ENCODE measurements at places on chromosomes 4 and X.

GRCh38 chr4:139876337-139876941 lies 210.8 kb downstream of the MGST2 start:
- no peak for DNase-seq

- no peak for DNase-seq
Observed at GRCh38 chr4:8209181-8209874, 10.2 kb downstream of the SH3TC1 start.

GRCh38 chrX:25851141-25851540 lies 287.0 kb upstream of the MAGEB18 start:
- no peak for DNase-seq

DNA sequence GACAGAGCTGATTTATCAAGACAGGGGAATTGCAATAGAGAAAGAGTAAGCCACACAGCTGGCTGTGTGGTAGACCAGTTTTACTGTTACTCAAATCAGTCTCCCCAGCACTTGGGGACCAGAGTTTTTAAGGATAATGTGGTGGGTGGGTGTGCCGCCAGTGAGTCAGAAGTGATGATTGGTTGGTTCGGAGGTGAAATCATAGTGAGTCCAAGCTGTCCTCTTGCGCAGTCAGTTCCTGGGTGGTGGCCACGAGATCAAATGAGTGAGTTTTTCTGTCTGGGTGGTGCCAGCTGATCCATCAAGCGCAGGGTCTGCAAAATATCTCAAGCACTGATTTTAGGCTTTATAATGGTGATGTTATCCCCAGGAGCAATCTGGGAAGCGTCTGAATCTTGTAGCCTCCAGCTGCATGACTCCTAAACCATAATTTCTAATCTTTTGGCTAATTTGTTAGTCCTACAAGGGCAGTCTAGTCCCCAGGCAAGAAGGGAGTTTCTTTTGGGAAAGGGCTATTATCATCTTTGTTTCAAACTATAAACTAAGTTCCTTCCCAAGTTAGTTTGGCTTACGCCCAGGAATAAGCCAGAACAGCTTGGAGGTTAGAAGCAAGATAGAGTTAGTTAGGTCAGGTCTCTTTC lies 44.0 kb upstream of the PPP1R2C start:
- DNase-seq = no peak

DNA sequence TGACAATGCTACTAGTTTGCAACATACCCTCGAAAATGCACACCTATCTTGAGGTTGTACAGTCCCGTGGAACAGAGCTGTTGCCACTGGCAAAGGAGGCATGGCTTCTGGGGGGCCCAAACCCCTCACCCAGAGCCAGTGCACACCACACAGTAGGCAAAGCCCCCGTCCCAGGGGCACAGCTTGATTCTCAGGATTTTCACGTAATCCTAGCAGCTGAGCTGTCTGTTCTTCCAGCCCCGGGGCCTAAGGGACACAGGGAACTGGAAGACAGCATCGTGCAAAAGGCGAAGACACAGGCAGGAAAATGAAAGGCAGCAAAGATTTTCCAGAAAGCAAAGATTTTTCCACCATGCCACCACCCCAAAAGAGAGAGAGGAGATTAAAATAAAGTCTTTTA lies 77.2 kb downstream of the JAKMIP1 start:
- DNase-seq = no peak

DNA sequence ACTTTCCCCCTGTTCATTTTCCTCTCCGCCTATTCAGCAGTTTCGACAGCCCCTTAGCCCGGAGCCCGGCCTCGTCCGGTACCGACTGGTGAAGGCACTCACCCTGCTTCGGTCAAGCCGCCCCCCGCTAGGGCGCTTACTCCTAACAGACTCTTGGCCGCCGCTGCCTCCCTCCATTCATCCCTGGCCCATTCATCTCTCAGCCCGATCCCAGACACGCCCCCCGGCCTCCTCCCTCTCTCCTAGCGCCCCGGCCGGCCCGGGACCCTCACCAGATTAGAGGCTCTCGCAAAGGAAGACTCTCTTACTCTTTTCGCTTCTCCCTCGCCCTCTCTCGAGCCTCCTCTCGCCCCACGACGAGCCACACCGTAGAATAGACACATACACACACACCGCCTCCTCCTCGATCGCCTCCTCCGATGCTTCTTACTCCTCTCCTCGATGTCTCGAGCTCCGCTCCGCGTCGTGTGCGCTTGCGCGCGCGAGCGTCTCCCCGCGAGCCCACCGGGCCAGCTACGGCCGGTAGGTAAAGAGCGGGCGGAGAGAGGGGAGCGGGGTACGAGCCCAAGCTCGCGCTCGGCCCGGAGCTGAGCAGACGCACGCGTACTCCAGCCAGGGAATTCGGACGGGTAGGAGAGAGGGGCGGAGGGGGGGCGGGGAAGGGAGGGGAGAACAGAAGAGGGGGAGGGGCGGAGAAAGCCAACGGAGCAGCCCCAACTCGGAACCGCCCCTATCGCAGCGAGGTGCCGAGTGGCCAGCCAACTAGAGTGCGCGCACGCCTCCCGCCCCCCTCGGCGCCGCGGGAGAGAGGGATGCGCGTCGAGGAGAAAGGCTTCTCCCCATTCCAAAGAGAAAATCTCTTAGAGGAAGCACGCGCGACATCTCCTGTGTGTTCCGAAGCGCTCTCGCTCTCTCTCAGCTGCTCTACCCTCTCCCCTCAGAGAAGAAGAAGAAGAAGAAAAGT lies at the start of gene WNK3:
TSS of gene WNK3 (minus strand) at position 633 of the 964 bp plus-strand sequence.
- peak; percentile 45 for DNase-seq

GRCh38 chr4:23959396-23960148 lies 69.7 kb upstream of the PPARGC1A start:
- no peak for DNase-seq

- no peak for DNase-seq
Observed at GRCh38 chr4:38803833-38804653, 548 bp downstream of the TLR1 start.

DNA sequence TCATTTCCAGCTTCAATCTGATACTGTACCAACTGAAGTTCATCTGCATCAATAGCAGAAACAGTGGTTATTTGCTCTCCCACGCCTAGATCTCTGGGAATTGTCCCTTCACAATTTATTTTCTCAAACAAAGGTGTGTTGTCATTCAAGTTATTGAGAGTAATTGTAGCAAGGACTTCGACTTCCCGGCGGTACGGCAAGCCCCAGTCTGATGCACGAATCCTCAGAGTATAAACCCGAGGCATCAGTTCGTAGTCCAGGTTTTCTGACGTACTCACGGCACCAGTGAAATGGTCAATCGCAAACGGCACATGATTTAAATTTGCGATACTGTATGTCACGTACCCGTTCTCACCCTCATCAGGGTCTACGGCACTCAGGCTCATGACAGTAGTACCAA lies 15.7 kb downstream of the FAT1 start:
- no peak for DNase-seq

- no peak for DNase-seq
Observed at GRCh38 chr4:113141901-113142346, 92.5 kb downstream of the ANK2 start.

DNA sequence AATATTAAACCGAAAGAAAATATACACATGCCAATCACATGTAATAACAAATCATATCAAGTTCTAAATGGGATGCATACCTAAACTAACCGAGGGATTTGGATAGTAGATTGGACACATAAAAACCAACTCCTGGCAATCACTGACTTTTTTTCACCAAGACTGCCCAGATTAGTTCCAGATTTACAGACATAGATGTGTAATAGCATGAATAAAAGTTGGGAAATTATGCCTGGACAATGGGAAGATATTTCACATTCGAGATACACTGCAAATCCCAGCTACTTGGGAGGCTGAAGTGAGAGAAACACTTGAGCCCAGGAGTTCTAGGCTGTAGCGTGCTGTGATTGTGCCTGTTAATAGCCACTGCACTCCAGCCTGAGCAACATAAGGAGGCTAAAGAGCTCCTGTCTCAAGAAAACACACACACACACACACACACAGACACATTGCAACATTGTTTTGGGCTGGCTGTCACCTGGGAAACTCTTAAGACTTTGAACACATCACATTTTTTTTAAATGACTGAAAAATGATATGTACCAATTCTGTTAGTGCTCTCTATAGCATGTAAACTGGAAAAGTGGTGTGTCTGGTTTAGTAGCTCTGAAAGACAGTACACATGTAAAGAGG lies 5.7 kb downstream of the RAB40A start:
- no peak for DNase-seq

DNA sequence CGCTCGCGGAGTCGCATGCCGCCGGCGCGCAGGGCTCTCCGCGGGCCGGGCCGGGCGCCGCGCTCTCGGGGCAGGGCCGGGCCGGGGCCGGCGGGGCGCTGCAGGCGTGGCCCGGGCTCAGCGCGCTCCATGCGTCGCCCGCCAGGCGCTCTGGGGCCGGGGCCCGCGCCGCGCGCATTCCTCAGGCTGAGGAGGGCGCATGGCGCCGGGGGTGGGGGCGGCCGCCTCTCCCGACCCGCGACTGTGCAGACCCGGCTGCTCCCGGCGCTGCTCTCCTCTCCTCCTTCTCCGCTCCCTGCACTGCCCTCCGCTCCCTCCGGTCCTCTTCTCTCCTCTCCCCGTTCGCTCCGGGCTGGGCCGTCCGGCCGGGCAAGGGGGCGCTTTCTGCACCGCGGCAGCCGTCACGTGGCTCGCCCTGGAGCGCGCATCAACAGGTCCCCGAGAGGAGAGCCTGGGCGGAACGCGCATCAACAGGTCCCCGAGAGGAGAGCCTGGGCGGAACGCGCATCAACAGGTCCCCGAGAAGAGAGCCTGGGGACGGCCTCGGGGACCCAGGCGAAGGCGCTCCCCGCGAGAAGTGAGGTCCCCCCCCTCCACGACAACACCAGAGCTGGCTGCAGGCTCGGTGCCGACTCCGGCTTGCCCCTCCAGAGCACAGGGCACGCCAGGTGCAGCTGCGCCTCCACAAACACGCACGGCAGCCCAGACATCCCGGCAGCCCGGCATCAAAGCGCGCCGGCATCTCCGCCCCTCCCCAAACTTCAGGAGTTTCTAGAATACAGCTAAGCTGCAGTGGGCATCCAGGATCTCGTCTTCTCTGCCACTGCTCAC lies 12.9 kb downstream of the PPP2R3B start:
- DNase-seq = no peak

GRCh38 chr4:119190354-119190753 lies 22.2 kb upstream of the USP53 start:
- DNase-seq = no peak

- no peak for DNase-seq
Observed at GRCh38 chr4:576991-577498, 950 bp upstream of the TMEM271 start.

GRCh38 chrX:153474718-153475117 lies 4.3 kb upstream of the HAUS7 start:
- DNase-seq = no peak

- DNase-seq = peak; percentile 45
Observed at GRCh38 chrX:115330498-115331168, 41.1 kb downstream of the LUZP4 start.

- no peak for DNase-seq
Observed at GRCh38 chr4:27770895-27771294, 910.3 kb downstream of the STIM2 start.

DNA sequence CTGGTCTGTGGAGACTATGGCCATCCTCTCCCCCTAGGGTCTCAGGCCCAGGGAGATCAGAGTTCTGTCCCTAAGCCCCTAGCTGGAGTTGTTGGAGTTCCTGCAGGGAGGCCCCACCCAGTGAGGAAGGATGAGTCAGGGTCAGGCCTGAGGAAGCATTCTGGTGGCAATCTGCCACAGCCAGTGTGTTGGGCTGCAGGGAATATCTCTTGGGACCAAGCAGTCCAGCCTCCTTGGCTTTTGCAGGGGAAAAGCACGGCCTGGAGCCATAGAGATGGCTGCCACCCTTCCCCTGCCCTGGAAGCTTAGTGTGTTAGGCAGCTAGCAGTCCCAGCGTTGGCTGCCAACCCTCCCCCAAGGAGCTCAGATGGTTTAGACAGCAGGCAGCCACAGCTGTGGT lies 202.4 kb downstream of the RTL9 start:
- no peak for DNase-seq

- DNase-seq = no peak
Observed at GRCh38 chr4:7006411-7006810, 36.8 kb upstream of the TADA2B start.

DNA sequence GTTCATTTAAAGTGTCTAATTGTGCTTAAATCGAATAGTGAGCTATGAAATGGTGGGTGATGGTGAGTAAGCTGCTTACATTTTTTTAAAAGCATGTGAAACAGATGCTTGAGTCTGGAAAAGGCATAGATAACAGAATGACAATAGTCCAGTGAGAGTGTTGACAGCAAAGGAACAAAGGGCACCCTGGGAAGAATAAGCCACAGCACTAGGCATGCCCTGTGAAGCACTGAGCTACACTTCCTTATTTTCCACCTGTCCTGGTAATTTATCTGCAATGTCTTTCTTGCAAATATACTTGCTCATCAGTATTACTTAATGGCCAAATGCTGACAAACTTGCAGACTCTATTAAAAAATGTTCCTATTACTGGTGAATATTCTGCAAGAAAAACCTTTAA lies 168.7 kb downstream of the PRDM5 start:
- DNase-seq = no peak

DNA sequence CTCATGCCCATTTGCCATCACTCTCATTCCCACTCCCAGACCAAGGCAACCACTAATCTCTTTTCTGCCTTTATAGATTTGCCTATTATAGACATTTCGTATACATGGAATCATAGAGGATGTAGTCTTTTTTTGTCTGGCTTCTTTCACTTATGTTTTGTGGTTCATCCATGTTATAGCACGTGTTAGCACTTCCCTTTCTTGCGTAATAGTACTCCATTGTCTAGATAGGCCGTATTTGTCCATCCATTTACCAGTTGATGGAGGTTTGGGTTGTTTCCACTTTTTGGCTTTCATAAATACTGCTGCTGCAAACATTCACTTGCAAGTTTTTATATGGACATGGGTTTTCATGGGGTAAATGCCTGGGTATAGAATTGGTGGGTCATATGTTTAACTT lies 48.4 kb downstream of the KIF4A start:
- no peak for DNase-seq

DNA sequence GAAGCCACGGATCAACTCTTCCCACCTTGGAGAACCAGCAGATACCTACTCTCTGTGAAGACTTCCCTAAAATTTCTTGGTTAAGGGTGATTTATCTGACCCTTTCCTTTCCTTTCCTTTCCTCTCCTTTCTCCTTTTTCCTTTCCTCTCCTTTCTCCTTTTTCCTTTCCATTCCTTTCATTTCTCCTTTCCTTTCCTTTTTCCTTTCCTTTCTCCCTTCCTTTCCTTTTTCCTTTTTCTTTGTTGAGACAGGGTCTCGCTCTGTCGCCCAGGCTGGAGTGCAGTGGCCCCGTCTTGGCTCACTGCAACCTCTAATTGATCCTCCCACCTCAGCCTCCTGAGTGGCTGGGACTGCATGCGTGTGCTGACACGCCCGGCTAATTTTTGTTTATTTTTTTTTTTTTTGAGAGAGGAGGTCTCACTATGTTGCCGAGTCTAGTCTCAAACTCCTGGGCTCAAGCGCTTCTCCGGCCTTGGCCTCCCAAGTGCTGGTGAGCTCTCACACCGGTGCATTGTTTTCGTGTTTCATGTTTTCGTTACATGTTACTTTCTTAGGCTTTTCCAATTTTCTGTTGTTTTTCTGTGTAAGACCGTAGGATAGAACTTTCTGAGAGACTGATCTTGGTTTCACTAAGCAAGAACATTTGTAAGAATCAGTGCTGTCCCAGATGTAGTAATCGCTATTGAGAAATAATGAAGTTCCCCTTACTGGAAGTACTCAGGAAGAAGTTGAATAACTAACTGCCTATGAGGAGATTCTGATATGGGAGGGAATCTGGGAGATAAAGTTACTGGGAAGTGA lies 2.0 kb downstream of the TMEM165 start:
- peak; percentile 30 for DNase-seq

- DNase-seq = no peak
Observed at GRCh38 chrX:8413279-8413678, 51.4 kb upstream of the VCX3B start.
